Stimulated activated CD8-positive, alpha-beta memory T cell treated with anti-CD3 and anti-CD28 coated beads, Interleukin-4, amount 100 ng/mL, for 1 hour (primary cell): ENCODE measurements at places on chromosomes 3 and 15.

GRCh38 chr15:91208371-91208770, 108.3 kb downstream of the SV2B start:
- DNase-seq: no peak

DNA sequence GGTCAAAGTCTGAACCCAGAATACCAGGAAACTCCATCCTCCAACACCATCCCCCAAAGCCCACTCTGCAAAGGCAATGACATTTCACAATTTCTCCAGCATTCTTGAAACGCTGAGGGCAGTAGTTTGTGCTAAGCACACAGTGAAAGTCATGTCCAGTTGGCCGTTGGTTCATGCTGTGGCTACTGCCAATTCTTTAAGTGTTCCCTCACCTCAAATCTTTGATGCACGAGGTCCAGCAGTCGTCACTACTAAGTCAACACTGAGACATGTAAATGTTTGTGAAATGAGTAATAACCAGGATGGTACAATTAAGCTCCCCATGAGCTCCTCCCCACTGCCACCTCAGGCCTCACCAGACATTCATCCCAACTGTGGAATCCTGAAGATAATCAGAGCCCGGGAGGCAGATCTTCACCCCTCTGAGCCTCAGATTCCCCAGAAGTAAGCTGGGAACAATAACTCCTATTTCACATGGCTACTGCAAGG, 7.0 kb downstream of the SUCLG2 start:
- DNase-seq: no peak

DNA sequence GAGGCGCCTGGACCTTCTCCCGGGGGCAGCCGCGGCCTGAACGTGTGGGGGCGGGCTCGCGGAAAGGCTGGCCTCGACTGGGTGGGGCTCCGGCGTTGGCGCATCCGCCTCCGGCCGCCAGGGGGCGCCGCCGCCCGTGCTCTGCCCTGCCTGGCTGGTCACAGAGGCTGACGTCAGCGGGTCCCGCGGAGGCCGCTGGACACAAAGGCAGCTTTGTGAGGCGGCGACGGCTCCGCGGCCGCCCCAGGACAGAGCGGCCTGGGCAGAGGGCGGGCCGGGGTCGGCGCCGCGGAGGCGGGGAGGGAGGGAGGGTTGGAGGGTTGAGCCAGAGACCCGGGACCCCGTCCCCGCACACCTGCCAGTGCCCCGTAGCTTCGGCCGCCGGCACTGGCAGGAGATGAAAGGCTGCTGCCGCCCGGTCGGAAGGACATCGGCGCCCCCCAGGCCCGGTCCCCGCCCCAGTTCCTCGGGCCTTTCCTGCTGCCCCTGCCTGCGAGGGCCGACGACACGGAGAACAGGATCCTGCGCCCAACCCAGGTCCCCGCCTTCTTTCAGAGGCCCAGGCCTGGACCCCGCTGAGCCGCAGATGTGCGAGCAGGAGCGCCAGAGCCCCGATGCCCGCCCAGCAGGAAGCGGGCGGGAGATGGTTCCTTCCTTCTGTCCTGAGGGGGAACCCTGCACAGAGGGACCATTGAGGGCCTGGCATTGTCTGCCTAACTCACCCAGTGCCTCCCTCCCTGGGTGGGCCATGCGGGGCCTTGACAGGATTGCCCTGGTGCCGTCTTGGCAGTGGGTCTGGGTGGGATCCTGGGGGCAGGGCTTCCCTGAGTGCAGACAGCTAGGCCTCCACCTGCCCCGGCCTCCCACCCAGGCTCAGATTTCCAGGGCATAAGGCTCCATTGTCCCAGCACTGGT, 8.7 kb upstream of the SEMA3B start:
- peak; percentile 56 for DNase-seq

DNA sequence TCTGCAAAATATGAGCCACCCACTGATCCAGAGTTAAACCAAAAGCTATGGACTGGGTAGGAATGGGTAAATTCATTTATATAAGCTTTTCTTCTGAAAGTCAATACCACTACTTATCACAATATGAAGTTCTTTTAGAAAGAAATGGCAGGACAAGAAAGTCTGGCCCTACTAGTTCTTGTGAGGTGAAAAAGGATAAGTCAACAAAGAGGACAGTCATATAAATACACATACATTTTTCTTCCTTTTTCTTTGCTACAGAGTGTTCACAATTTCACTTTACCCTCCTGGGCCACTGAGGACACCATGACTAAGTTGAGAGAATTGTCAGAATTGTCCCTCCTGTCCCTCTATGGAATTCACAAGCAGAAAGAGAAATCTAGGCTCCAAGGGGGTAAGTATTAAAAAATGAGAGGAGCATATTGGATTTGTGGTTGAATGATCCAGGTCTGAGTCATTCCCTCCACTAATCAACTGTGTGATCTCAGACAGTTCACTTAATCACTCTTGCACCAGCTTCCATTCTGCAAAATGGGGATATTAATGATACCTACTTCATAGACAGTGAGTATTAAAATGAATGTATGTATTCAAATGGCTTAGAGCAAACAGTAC, 27.6 kb downstream of the ACP3 start:
- no peak for DNase-seq

DNA sequence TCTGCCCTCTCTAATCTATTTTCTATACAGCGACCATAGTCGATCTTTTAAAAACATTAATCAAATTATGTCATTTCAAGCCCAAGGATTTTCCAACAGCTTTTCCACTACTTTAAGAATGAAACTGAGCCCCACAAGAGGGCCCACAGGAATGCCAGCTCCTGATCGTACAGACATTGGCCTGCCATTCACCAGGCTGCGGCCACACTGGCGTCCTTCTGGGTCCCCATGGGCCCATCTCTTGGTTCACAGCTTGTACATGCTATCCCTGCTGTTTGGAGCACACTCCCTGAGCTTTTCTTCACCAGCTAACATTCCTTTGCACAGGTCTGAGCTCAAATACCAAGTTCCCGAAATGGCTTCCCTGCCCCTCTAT, 149.6 kb downstream of the MYLK start:
- no peak for DNase-seq

GRCh38 chr3:175266478-175266877, 407.3 kb downstream of the NAALADL2 start:
- DNase-seq: no peak

DNA sequence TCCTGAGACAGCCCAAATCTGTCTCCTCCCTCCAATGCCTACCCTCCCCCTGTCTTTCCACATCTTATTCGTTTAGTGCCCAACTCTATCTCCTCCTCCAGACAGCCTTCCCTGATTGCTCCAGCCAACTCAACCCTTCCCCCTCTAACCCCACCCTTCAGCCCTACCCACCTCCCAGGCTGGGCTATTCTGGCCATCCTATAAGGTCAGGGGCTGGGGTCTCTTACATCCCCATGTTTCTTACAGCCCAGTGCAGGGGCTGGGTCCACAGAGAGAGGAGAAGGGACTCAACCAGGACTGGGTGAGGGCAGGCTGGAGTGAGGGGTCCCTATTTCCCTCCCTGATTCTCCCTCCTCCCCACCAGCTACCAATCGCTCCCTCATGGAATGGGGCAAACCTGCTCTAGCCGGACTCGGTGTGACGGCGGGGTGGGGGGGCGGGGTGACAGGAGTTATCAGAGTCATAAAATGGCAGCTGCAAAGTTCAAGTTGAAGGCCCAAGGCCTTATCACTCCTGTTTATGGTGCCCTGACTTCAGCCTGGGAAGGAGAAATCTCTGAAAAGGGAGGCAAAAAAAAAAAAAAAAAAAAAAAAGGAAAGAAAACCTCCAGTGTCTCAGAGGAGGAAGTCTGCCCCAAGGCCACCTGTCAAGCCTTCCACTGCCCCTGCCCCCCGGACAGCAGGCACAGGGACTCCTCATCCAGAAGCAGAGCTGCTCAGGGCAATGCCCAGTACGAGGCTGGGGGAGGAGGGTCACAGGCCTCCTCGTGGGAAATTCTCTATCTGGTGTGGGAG, 2.1 kb downstream of the VIPR1 start:
- DNase-seq: no peak
